Smooth muscle cell of the coronary artery (primary cell): ENCODE measurements at places on chromosomes 11 and 22. TPM values are rescaled to one million over a fixed set of nuclear protein-coding genes. Genes with fewer than 3 reads are reported as not detected.

The CYTH4 gene
- 0.08 and 0.23 TPM in 2 replicates for total RNA-seq

The DRD4 gene
- not detected in 2 replicates for total RNA-seq

The PRODH gene
- 0.08 and 0.59 TPM in 2 replicates for total RNA-seq

The CNTF gene
- total RNA-seq: 0.70 and 0.90 TPM in 2 replicates

The C11orf91 gene
- not detected in 2 replicates for total RNA-seq

The MPZL2 gene
- total RNA-seq: 0.08 and 0.94 TPM in 2 replicates

The CSF2RB gene
- 0.47 and 1.1 TPM in 2 replicates for total RNA-seq

The SCGB1D2 gene
- total RNA-seq: not detected in 2 replicates

The MTCH2 gene
- 72.7 and 87.9 TPM in 2 replicates for total RNA-seq

The APOBEC3F gene
- 5.3 and 8.1 TPM in 2 replicates for total RNA-seq

The FOXR1 gene
- total RNA-seq: not detected in 2 replicates

The GP1BB gene
- 5.3 TPM in 1 of 2 replicates, not detected in the other for total RNA-seq

The SLC22A9 gene
- total RNA-seq: not detected in 2 replicates

The RFPL1 gene
- total RNA-seq: not detected in 2 replicates

The CASP4 gene
- total RNA-seq: 68.0 and 117 TPM in 2 replicates

The OR51A2 gene
- total RNA-seq: not detected in 2 replicates

The RELT gene
- total RNA-seq: 0.70 and 6.2 TPM in 2 replicates

The KCNJ5 gene
- under 0.01 and 0.12 TPM in 2 replicates for total RNA-seq

The XKR3 gene
- total RNA-seq: not detected in 2 replicates

The HBD gene
- not detected in 2 replicates for total RNA-seq
